Epithelial cell of proximal tubule (primary cell): ENCODE measurements at places on chromosomes 2 and 18.

DNA sequence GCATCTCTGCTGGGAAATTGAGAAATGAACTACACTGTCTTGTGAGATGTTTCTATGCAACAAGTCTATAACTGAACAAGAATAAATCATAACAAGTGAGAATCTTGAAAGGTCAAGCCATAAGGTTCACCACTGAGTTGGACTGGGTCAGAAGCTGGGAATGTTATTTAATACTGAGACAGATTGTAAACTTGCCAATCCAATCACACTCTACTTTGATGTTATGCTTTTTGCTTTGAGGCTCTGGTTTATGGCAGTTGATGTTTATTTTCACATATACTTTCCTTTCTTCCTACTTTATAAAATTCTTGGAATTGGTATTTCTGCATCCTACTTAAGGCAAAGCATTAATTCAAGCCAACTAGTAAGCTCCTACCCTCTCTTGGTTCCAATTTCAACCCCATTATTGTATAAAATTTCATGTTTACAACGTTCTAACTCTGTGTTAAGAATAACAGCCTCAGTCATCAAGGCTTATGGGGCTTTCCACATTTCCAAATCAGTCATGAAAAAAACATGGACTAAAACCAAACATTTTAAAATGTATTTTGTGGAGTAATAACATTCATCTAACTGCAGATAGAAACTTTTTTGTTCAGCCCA is 533.4 kb downstream of the NYAP2 start:
- no peak for DNase-seq

DNA sequence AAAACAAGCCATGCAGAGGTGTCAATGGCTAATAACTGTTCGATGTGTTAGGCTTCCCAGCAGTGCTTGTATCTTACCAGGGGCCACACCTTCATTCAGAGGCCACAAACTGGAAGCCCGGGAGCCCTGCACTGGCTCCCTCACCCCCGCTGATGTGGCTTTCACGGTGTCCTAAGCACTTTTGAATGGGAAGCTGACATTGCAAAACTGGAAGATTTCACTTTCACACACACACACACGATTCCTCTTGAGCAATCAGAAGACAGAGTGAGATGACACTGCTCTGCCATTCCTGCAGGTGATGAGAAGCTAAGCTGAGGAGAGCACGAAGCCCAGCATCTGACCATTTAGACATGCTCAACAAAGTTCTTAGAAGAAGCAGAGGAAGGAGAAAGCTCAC is 8.6 kb upstream of the ZNF407 start:
- no peak for DNase-seq

DNA sequence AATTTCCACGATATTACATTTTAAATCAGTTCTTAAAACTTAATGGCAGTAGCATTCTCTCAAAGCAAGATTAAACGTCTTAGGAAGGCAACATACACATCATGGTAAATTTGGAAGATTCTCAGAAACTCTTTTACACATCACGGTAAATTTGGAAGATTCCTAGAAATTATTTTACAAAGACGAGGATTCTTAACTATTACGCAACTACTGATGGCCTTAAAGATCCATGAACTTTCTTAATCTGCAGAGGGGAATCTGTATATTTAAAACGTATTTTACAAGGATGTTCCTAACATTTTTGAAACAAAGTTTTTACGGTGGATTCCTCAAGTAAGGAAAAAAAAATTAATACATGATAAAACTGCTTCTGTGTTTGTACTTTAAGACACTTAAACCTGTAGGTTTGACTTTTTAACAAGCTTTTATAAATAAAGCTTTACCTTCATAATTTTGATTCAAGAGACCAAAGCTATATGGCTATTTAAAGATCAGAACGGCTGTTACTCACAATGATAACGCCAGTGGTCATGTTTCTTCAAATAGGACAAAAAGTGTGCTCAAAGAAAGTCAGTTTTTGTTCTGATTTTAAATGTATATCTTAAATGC is 1.7 kb downstream of the ATF2 start:
- DNase-seq: no peak

DNA sequence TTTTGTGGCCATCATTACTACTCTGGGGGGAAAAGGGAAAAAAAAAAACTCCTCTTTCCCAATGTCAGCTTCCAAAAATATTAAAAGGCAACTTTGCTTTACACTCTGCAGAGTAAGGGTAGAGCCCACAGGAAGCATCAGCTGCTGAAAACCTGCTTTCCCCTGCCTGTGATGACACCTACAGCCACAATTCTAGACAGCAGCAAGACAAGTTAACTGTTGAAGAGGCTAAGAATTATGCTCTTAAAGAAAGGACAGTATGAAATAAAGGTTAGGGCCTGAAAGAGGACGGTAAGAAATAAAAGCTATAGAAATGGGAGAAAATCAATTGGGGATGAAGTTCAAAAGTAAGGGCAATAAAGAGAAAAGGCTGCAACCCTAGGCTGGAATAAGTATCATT is 3.0 kb downstream of the PDE11A start:
- no peak for DNase-seq

DNA sequence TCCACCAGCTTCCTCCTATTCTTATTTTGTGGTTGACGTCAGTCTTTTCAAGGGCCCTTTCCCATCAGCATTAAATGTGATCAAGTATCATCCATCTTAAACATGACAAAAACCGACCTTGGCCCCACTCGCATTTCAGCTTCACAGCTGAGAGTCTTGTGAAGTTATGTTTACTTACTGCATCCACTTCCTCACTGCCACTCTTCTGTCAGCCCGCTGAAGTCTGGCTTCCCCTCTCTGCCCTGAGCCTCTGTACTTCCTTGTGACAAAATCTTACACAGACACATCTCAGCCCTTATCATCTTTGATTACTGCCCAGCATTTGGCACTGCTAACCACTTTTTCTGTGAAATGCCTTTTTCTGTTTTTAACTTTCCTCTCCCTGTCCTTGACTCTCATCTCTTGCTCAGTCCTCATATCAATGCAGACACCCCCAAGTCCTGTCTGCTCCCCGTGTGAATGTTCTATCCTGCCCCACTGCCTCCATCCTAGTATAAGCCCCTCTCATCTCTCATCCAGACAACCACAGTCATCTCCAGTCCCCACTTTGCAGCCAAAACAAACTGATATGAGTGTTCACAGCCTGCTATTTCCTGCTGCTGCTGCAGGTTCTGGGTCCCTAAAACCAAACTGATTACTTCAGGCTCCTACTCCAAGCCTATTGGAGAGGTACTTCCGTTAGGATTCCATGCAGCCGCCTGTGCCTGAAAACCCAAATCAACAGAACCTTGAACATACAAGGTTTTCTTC is 31.4 kb downstream of the FOSL2 start:
- no peak for DNase-seq

DNA sequence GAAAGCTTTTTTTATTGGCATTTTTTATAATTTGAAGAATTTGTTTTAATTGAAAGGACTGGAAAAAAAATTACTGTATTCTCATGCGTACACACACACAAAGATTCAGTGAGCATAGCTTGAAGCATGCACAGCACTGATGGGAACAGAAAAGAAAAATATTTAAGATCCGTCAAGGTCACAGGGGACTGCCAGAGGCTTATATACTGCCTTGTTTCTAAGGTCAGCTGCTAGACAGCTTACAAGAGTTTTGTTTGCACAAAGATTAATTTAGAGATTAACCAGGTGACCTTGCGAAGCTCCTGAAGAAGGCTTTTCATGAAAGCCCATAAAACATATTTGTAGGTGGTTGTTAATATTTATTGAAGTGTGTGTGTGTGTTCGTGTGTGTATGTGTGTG is 396.3 kb downstream of the TRIB2 start:
- no peak for DNase-seq

- DNase-seq: no peak
Observed at GRCh38 chr2:85920810-85921545, 32.2 kb upstream of the ST3GAL5 start.

GRCh38 chr2:11410101-11410500 is 55.9 kb downstream of the E2F6 start:
- DNase-seq: no peak

DNA sequence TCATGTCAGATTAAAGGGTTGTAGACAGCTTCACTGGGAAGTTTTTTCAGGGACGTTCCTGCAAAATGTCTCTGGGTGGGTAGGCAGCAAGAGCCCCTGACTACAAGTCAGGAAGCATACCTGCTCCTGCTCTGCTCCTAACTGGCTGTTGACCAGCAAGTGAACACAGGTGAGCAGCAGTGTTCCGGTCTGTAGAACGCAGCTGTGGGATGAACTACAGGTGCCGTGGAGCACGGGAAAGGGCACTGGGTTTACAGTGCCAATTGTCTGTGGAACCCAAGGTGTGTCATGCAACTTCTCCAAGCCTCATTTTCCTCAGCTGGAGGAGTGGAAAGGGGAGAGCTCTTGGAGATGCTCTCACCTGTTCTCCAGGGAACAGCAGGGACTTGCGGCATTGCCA is 6.6 kb downstream of the ASB18 start:
- DNase-seq: no peak

DNA sequence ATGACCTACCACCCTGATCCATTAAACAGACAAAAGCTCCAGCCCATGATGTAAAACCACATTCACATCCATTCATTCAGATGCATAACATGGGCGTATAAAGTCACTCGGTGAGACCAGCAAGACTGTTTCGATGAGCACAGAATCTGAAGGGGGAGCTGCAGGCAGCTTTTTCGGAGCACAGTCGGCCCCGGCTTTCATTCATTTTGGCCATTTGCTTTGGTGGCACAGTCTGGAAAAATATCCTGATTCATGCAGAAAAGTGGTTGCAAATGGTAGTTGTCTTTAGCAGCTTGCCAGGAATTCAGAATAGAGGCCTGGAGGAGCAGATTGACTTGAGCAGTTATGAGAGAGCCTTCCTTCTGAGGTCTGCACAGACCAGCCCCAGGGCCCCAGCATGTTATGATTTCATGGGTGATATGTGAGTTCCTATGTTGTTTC is 11.2 kb downstream of the ARID5A start:
- DNase-seq: no peak

DNA sequence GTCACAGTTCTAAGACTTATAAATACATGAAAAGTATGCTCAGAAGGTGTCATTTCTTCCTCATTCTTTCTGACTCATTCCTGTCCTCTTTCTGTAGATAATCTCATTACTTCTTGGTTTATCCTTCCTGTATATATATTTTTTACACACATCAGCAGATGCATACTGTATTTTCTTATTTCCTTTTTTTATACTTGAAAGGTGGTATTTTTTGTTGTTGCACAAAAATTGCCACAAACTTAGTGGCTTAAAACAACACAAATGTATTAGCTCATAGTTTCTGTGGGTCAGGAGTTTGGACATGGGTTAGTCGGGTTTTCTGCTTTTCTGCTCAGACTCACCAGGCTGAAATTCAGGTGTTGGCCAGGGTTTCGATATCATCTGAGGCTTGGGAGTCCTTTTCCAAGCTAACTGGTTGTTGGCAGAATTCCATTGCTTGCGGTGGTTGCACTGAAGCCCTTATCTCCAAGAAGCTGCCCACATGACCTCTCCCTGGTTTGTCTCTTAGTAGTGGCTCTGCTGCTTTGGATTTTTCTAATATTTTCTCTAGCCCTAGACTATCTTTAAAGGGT is 162.6 kb downstream of the FMNL2 start:
- peak; percentile 86 for DNase-seq

- no peak for DNase-seq
Observed at GRCh38 chr18:8944871-8945245, 157.6 kb upstream of the NDUFV2 start.

- no peak for DNase-seq
Observed at GRCh38 chr2:36672199-36672598, 24.3 kb upstream of the VIT start.

- DNase-seq: no peak
Observed at GRCh38 chr2:202908186-202908585, 3.3 kb downstream of the WDR12 start.

- no peak for DNase-seq
Observed at GRCh38 chr2:145184741-145185651, 665.1 kb upstream of the ZEB2 start.

DNA sequence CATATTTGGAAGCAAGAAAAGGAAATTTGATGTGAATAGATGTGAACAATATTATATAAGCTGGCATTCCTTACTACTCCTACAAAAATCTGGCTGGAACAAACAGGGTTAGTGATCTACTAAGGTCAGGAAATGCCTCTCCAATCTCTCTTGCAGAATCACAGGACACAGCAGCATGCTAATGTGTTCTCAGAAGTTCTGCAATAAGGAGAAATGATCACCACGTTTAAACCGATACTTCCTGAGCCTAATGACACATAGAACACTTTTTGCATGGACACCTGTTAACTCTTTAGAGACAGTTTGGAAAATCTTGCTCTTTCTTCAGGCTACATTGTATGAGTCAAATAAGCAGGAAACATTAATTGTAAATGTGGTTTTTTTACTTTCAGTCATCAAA is 89.6 kb upstream of the MAP3K20 start:
- DNase-seq: no peak

- DNase-seq: no peak
Observed at GRCh38 chr2:44707945-44708660, 233.4 kb upstream of the SIX3 start.

DNA sequence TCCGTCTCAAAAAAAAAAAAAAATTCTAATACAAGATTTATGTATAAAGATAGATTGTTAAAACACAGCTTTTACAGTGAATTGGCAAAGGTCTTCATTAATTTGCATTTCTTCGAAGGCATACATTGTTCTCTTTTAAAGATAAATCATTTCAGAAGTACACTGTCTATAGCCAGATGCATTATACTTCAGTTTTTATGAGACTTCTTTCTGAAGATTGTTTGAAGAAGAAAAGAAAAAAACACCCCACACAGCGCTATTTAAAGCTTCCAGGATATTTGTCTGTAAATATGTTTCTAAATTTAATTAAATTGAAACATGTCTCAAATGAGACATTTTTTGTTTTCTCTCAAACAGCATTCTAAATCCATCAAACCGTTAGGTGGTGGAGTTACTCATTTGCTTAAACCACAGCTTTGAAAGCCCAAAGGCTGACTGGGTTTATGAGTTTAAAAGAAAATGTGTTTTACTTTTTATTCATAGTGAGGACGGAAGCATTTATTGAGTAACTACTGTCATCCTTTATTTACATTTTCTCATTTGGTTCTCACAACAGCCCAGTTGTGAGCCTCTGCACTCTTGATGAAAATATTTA is 42.4 kb upstream of the C1GALT1C1L start:
- DNase-seq: no peak

GRCh38 chr2:37654932-37655841 is 16.3 kb downstream of the CDC42EP3 start:
- no peak for DNase-seq

DNA sequence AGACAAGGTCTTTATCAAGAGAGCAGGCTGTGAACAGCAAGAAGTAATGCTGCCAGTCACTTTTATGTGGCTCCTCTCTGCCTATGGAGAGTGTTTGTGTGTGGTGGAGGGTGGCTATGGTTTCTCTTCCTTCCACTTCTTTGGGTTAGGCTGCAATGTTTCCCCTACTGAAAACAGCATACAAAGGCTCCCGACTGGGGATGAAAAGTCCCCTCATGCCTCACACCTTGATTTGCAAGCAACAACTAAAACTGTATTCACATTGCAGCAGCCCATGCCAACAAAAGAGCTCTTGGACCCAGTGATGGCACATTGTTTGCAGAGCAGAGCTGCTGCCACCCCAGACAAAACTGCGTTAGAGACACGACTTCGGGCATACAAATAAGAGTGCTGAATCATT is 301.6 kb downstream of the SLC8A1 start:
- no peak for DNase-seq

GRCh38 chr2:190646780-190647522 is 1.9 kb upstream of the NAB1 start:
- no peak for DNase-seq

- DNase-seq: no peak
Observed at GRCh38 chr2:199471443-199472057, 13.8 kb upstream of the SATB2 start.

- no peak for DNase-seq
Observed at GRCh38 chr2:239678186-239678490, 277.3 kb upstream of the HDAC4 start.

GRCh38 chr2:241620419-241620769 is 16.6 kb downstream of the THAP4 start:
- no peak for DNase-seq
